ENCODE measurements at places on chromosomes 7 and 10. TPM values are rescaled to one million over a fixed set of nuclear protein-coding genes. Genes with fewer than 3 reads are reported as not detected.

COL28A1 gene
- 0.16 TPM for total RNA-seq

CNPY1 gene
- not detected for total RNA-seq

CCL26 gene
- total RNA-seq, result not detected

TMEM130 gene
- 0.35 TPM for total RNA-seq

SHH gene
- 0.10 TPM for total RNA-seq

DNA sequence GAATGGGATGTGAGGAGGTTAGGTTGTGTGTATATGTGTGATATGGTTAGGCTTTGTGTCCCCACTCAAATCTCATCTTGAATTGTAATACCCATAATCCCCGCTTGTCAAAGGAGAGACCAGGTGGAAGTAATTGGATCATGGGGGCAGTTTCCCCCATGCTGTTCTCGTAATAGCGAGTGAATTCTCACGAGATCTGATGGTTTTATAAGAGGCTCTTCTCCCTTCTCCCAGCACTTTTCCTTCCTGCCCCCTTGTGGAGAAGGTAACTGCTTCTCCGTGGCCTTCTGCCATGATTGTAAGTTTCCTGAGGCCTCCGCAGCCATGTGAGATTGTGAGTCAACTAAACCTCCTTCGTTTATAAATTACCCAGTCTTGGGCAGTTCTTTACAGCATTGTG is 47.3 kb downstream of the NPVF start:
- no peak for DNase-seq

- DNase-seq, result no peak
Measured at GRCh38 chr7:67553378-67553777, 556.7 kb downstream of the TYW1 start.

- DNase-seq, result no peak
Measured at GRCh38 chr10:93300288-93300917, 181.7 kb downstream of the MYOF start.

- DNase-seq, result no peak
Measured at GRCh38 chr7:21373031-21373430, 54.9 kb upstream of the SP4 start.

DNA sequence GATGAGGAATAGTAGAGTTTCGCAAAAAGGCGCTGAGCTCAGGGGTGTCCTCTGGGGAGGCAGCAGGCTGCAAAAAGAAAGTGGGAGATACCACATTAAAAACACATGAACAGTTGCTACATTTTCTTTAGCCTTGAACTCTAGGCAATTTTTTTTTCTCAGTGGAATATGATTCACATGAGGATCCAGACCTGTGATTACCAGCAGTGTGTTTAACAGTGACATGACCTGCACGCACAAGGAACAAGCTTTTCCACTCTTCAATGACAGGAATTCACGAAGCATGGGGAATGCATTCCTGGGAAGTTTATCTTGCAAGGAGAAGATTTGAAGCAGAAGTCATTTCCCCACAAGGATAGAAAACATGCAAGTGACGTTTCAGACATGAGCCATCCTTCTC is 161.6 kb downstream of the ITGA8 start:
- no peak for DNase-seq

- DNase-seq, result no peak
Measured at GRCh38 chr7:41125343-41125742, 577.5 kb downstream of the INHBA start.

- no peak for DNase-seq
Measured at GRCh38 chr7:35463751-35464150, 209.9 kb upstream of the TBX20 start.

Data from activated T-cell treated with anti-CD3 and anti-CD28 coated beads, Interleukin-2, amount 50 U/mL, for 72 hours (primary cell).